ENCODE measurements at places on chromosomes 4 and X.

GRCh38 chr4:61517144-61517543 lies 317.0 kb downstream of the ADGRL3 start:
- DNase-seq = no peak

- DNase-seq = no peak
Measured at GRCh38 chr4:42736527-42737195, 79.8 kb upstream of the ATP8A1 start.

GRCh38 chrX:134712272-134712671 lies 54.0 kb upstream of the PLAC1 start:
- DNase-seq = no peak

- peak; percentile 59 for DNase-seq
Measured at GRCh38 chrX:40845331-40845911, 110.1 kb upstream of the MED14 start.

GRCh38 chrX:13985697-13986435 lies 43.8 kb downstream of the GEMIN8 start:
- no peak for DNase-seq

DNA sequence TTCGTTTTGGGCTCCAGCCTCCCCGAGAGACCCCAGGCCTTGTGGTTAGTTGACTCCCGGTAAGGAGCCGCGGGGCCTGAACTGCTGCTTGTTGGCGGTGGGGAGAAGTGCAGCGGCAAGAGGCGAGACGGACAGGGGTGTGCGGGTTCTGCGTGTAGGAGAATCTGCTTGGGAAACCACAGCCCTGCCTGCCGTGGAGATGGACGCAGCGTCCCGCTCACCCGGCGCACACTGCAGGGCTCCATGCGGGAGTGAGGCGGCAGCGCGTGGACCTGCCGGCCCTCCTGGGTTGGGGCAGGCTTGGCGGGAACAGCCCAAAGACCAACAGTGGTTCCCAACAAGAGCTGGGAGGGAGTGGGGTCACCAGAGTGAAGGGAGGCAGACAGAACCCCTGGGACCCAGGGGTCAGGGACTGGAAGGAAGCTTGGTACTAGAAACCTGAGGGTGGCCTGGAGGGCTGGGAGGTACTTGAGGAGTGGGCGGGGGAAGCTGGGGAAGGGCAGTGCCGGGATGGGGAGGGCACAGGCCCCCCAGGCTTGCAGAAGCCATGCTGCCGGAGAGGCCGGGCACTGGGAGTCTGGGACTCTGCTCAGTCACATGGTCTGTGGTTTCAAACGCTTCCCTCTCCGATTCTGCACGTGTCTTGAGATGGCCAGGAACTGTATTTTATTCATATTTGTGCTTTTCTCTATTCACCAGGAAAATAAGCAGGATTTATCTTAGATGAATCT lies 70.8 kb downstream of the RGS12 start:
- no peak for DNase-seq

GRCh38 chrX:122445466-122445865 lies 738.6 kb upstream of the GRIA3 start:
- no peak for DNase-seq

DNA sequence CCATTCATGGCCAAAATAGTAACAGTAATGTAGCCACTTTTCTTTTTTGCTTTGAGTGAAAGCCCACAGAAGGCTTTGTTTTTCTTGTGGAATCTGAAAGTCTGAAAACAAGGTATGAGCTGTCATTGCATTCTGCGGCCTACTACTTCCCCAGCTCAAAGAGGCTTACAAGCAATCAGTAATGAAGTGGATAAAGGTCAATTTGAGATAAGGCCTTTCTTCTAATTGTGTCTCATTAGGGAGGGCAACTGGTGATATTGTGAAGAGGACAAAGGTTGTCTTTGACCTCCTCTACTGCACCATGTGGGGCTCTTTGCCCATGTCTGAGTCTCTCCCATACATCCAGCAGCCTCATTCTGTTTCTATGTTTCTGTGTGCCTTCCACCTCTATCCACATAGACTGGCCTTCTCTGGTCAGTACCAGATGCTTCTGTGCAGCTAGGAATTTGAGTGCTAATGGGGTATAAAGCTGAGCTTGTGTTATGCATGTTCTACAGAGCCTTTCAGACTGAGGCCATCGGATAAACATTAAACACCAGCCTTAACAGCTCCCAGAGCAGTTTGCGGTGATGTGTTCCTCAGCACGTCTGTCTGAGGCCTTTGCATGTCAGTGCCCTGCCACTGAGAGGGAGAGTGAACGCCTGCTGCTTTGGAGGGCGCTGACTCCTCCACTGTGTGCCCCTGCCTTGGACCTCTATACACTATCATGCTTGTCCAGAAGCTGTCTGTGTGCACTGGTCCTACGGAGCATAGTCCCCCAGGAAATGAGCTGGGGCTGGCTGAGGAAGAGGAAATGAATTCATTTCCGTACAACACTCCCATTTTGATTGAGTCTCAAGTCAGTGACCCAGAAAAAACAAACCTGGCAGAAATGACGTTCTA lies 80.2 kb downstream of the SH2D1A start:
- no peak for DNase-seq

DNA sequence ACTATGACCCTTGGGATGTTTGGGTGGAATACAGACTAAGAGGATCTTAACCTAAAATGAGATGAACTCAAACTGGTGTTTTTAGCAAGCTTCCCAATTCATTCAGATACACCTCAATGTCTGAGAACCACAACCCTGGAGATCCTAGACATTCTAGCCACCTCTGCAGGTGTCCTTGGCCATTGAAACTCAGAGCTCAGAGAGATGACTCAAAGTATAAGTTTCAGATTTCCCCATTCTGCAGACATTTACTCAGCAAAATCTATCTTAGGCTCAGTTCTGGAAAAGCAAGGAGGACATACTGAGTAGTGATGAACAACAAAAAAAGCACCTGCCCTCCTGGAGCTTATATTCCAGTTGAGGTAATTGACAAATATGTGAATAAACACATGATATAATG lies 47.8 kb downstream of the COMMD8 start:
- DNase-seq = no peak

DNA sequence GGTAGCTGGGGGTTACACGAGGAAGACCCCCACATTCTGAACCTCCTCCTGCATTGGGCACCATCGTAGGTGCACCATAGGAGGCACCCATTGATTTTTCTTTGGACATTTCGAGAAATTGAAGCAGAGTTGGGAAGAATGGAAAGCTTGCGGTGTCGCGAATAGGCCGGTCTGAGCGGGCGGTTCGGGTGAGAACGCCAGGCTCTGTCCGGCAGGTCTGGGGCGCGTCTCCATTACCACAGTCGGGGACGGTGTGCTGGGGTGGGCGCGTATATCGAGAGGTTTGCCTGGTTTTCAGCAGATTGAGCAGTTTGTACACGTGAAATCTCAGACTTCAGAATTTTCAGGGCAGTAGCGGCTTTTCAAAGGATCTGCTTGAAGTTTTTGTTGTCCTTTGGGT lies 560 bp downstream of the PASD1 start:
- no peak for DNase-seq

GRCh38 chr4:86006057-86006456 lies 353.8 kb downstream of the MAPK10 start:
- DNase-seq = no peak

DNA sequence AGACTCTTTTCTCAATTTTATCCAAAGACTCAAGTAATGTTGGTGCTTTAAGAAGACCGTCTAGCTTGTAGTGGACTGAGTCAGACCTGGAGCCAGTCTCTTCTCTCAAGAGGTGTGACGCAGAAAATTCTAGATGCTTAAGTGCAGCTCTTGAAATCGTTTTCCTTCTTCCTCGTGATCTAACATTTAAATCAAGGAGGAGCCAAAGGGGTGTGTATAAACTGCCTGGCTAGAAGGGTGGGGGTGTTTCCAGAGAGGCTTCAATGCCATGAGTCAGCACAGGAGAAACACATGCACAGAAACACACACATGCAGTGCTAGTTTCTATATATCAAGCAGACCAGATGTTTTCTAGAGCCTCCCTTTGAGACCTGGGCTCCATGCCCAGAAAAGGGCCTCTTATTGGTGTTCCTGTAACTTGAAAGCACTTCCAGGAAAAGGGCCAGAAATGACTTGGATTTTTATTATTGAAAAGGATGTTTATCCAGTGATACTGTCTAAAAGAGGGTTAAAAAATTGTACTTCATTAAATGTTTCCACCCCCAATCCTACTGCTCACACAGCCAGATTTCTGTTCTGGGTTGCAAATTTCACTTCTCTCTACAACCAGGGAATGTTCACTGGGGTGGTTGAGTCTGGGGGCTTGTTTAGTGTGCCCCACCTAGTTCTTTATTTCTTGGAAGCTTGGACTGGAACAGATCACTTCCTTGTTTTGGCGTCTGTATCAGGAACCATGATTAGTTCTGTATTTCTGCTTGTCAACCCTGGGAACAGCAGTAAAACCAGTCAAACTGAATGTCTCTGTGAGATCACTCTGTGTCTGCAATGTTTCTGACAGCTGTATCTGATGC lies at the start of gene CLIC2:
Gene CLIC2, minus strand, starts transcription at position 129 of the 851 bp plus-strand sequence. CDS start 187 bp downstream, outside the sequence.
- peak; percentile 6 for DNase-seq

GRCh38 chr4:40446839-40447238 lies 111.7 kb downstream of the CHRNA9 start:
- DNase-seq = no peak

DNA sequence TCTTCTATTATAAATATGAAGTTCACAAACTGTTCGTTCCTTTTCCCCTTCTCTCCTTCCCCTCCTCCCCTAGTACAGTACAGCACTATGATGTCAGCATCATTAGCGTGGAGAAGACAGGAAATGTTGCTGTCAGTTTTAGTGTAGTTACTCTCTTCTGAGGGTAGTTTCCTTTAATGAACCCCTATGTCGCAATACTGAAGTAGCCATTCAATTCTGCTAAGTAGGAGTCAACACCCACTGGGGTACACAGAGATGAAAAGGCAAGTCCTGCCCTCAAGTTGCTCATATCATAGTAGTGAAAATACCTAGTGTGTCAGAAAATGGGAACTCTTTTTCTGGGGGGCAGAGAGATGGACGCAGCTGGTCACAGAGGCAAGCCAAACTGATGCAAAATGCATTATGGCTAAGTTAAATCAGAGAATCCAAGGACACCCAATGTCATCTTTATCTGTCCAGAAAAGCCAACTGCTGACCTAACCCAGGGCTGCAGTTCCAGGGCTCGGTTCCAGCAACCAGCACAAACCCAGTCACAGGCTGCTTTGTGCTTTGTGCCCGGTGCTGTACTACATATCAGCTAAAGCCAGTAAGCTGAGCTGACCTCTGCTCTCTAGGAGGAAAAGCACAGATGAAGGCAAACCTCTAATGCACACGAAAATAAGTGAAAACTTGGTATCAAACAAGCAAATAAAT lies 31.5 kb downstream of the GRIA3 start:
- DNase-seq = no peak

DNA sequence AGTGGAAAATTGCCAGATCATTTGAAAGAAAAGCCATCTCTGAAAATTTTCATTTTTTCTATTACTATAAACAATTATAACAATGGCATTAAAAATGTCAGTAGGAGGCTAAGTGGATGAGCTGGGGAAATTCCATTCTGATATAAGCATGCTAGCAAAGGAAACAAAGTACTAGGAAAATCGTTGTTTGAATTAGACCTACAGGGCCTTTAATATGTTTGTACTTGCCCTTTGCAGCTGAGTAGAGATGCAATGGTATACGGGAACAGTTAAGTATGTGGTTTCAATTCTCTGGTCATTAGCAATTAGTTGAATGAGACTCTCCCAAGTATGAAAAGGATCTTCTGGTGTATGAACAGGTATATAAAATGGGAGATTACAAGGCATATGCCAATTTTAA lies 452.2 kb downstream of the PCDH11X start:
- DNase-seq = no peak

- no peak for DNase-seq
Measured at GRCh38 chrX:148609515-148610327, 109.3 kb downstream of the AFF2 start.

DNA sequence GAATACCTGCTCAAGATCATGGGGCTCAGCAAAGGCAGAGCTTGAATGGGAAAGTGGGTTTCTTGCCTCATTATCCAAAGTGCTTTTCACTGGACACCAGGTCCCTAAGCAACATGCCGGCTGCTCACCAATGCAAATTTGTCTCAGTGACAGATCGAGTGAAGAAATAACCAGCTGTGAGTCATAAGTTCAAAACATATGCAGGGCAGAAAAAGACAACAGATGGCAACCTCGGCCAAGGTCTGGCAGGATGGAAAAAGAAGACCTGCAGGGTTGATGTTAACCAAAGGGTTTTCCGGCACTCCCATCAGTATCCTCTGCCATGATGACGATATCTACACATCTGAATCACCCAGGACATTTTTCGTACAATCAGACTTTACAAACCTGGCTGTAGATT lies 124.1 kb downstream of the AFAP1 start:
- DNase-seq = no peak

- DNase-seq = no peak
Measured at GRCh38 chrX:140526171-140526570, 21.3 kb upstream of the SOX3 start.

DNA sequence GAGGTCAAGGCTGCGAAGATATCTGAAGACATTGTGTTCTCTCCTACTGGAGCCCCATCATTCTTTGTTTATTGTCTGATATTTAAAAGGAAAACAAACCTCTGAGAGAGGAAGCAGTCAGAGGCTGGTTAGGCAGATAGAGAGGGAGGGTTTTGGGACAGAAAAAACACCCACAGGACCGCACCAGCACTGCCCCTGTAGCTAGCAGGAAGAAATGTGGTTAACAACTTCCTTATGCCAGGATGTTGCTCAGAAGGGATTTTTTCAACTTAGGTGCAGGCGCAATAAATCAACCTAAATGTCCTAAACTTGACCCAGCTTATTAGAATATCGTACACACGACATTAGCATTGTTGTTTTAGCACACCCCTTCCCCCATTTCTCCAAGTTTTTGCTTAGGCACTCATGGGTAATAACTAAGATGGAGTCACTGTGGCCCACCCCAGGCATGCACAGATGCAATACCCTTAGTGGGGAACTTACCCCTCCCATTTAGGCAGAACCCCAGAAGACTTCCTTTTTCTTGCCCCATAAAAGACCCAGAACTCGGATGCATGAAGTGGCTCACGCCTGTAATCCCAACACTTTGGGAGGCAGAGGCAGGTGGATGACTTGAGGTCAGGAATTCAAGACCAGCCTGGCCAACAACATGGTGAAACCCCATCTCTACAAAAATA lies 2.8 kb upstream of the ZNF718 start:
- DNase-seq = no peak

DNA sequence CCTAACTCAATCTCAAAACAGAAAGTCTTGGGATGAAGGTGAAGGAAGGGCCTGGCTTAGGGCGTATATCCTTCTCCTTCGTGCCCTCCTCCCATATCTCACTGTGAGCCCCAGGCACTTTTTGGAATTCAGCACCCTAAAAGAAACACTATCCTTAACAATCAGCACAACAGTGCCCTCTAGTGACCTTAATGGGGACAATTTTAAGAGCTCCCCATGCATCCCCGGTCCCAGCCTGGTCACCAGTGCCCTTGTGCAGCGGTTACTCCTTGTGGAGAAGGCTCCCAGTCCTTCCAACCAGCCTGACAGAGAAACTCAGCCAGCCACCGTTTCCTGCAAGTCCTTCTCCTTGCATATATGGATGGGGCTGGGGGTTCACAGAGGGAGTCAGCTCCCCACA lies 4.2 kb downstream of the PAK3 start:
- no peak for DNase-seq

DNA sequence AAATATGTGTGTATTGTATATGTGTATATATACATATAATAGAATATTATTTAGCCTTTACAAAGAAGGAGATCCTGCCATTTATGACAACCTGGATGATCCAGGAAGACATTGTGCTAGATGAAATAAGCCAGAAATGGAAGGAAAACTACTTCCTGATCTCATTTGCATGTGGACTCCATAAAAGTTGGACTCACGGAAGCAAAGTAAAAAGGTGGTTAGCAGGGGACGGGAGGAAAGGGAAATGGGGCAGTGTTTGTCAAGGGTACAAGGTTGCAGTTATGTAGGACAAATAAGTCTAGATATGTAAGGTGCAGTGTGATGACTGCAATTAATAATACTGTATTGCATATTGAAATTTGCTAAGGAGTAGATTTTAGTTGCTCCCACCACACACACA lies 331.1 kb upstream of the FSTL5 start:
- no peak for DNase-seq
